ENCODE measurements at places on chromosomes 3 and 15. TPM values are rescaled to one million over a fixed set of nuclear protein-coding genes. Genes with fewer than 3 reads are reported as not detected.

- no peak for DNase-seq
Observed at GRCh38 chr3:189233225-189233858, 61.6 kb downstream of the TPRG1 start.

The SLC9A9 gene
- total RNA-seq = 13.2 TPM

The RBP2 gene
- total RNA-seq = not detected

DNA sequence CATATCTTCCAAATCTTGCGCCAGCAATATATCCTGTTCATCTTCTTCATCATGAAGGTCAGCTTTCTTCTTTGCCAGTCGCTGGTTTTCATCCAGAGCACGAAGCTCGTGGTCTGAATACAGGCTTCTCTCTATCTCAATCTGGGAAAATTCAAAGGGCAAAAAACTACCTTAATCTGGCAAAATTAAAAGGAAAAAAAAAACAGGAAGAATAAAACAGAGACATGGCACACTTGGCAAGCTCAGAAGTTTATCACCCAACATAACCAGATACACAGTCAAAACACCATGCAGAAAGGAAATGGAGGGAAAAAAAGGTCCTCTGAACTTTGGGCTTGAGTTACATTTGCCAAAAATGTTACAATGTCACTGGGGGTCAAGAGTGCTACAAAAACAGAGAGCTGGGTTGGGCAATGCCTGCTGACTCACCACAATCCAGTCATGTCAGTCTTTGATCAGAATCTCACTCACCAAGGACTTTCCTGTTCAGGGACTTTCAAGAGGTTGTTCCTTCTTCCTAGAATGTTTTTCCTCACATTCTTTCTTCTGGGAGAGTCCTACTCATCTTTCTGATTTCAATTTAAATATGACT is 1.5 kb downstream of the MRPL46 start:
- no peak for DNase-seq

- DNase-seq = no peak
Observed at GRCh38 chr15:97545799-97546198, 414.7 kb upstream of the ARRDC4 start.

All from activated naive CD8-positive, alpha-beta T cell treated with anti-CD3 and anti-CD28 coated beads, Interleukin-2, amount 10 ng/mL, durations not matched to agents 7 days and 5 days (primary cell).